ENCODE measurements at places on chromosomes 11 and 22. TPM values are rescaled to one million over a fixed set of nuclear protein-coding genes. Genes with fewer than 3 reads are reported as not detected.

DNA sequence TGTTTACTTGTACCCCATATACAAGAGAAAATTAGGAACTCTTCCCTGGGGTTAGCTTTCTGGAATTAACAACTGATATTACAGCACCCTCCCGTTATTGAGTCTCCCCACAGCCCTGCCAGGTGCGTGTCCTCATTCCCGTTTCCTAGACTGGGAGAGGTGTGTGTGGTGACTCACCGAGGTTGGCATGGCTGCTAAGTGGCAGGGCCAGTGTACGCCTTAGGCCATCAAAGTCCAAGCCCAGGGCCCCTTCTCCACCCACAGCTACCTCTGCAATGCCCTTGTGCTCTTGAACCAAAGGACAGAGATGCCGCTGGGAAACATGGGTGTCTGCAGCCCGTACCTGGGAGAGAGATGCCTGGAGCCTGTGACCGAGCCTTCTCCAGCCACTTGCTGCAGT, 12.3 kb downstream of the IFT27 start:
- peak; percentile 38 for DNase-seq

DNA sequence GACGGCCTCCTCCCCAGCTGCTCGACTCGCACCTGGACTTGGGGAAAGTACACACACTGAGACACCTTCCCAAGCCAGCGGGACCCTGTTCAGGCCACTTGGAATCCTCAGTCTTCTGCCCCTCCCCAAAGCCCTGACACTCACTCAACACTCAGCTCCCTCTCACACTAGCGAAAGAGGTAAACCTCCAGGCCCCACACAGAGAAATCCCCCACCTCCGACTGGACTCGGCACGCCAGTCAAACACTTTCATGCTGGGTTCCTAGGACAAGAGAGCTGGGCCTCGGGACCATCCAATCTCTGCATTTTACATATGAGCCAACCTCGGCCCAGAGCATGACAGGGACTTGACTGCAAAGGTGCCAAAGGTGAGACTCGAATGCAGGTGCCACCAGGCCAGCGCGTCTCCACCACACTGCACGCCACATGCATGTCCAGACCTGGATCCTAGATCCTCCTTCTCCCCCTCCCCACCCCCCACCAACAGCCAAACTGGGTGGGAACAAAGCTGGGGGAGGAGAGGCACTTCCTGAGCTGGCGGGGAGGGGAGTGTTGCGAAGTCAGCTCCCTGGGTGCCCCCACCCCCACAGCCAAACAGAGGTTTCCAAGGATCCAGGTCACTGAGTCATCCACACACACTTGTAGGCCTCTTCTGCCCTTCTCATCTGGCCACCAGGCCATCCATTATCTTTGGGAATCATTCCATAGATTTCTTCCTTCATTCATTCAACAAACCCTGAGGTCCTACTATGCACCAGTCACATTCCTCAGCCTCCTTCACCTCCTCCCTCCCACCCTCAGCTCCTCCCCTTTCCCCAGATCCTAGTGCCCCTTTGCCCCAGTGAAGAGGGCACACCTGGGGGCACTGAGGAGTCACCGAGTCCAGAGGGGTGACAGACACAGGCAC, 10.7 kb upstream of the CD5 start:
- DNase-seq: no peak

- DNase-seq: no peak
Measured at GRCh38 chr11:75759832-75760231, 8.7 kb upstream of the DGAT2 start.

GRCh38 chr11:87878373-87878825, 296.8 kb downstream of the RAB38 start:
- no peak for DNase-seq

DNA sequence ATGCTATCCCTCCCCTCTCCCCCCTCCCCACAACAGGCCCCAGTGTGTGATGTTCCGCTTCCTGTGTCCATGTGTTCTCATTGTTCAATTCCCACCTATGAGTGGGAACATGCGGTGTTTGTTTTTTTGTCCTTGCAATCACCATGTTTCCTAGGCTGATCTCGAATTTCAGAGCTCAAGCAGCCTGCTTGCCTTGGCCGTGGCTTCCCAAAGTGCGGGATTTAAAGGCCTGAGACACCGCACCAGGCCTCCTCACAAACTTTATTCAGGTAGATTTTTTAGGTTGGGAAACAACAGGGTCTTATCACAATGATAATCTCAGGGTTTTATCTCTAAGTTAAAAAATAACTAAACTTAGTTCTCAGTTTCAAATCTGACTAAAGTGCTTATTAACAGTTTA, 125.4 kb downstream of the LUZP2 start:
- DNase-seq: no peak

BCO2 gene
- total RNA-seq: 15.6 TPM

GRCh38 chr11:120710354-120711131, 199.0 kb downstream of the GRIK4 start:
- DNase-seq: peak; percentile 88

GRCh38 chr11:10639350-10639749, 54.2 kb downstream of the IRAG1 start:
- DNase-seq: no peak

- no peak for DNase-seq
Measured at GRCh38 chr11:58394195-58394594, 12.5 kb downstream of the OR5B3 start.

GRCh38 chr11:62958547-62959421, 26.0 kb downstream of the SLC22A6 start:
- peak; percentile 59 for DNase-seq

DNA sequence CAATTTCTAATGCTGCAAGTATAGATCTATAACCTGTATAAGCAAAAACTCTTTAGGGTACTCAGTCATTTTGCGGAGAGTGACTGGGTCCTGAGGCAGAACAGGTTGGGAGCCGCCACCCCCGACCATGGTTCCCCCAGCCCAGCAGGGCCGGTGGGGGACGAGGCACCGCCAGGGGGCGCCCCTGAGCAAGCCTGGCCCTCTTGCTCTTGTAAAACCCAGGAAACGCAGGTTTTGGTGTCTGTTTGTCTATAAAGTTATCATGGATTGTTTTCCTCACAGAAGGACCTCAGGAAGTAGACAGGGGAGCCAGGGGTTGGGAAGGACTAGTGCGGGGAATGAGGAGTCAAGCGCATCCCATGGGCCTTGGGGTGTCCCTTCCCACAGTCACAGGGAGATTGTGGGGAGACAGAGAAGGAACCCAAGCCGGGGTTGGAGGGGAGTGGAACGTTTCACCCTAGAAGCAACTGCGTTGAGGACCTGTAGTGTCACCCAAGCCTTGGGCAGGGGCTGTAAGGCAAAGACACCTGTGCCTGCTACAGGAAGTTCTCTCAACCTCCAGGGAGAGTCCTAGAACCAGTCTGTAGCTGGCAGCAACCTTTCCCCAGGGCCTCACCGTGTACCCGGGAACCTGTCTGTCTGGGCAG, 26.4 kb downstream of the KCTD17 start:
- DNase-seq: peak; percentile 74

GRCh38 chr11:121206810-121207209, 85.8 kb upstream of the SC5D start:
- no peak for DNase-seq

GRCh38 chr22:30867746-30868662, 100.6 kb downstream of the MORC2 start:
- DNase-seq: peak; percentile 47

GRCh38 chr22:50526834-50527801, 1.7 kb upstream of the SCO2 start:
- DNase-seq: peak; percentile 79

- DNase-seq: no peak
Measured at GRCh38 chr11:91178366-91178765, 955.5 kb upstream of the CHORDC1 start.

DNA sequence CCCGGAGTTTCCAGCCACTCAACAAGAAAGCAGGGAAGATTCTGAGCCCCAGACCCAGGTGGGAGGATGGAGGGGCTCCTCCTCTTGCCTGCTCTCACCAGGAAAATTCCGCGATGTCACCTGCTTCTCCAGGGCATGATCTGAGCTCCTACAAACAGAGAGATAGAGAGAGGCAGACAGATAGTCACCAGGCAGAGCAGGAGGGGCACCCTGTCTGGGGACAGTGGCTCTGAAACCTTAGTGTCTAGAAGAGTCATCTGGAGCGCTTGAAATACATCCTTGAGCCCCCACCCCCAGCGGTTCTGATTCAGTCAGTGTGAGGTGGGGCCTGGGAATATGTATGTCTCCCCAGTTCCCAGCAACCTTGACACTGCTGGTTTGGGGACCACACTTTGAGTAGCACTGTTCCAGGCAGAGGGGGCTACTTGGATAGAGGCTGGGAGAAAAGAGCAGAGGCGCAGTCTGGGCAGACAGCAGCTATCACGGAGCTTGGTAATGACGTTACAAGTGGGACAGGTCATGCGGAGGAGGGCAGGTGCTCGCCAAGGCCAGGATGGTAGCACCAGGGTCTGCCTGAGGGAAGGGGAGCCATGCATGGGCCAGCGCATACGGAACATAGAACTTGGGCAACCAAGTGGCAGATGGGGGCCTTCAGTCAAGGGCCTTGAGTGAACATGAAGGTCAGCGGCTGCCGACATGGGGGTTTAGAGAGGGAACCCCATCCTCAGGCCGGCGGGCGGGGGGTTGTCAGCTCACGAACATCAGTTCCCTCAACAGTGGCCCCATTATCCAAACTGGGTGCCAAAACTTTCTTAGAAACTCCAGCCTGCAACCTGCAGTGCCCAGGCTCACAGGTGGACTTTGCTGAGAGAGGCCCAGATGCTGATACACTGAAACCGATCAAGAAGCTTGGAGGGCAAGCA, 60.9 kb upstream of the MYEOV start:
- DNase-seq: peak; percentile 37

DNA sequence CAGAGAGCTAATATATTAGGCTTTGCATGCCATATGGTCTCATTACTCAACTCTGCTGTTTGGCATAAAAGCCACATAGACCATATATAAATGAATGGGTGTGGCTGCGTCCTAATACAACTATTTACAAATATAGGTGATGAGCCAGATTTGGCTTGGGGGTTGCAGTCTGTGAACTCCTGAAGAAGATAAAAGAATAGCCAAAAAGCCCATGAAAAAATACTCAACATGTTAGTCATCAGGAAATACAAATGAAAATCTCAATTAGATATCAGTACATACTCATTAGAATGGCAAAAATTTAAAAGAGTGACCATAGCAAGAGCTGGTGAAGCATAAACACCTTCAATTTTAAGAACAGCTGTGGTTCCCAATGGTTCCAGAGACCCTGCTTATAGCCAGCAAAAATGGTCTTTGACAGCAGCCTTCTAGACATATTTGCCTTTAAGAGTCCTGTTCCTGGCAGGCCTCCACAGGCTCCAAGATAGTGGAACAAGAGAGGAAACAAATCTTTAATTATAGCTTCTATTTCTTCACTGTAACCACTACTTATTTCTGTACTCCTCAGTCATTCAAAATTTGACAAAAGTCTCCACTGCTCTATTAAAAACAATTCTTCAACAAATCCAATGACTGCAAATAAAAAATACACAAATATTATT, 16.1 kb downstream of the C2CD3 start:
- DNase-seq: no peak

THRSP gene
- 39.4 TPM for total RNA-seq

DNA sequence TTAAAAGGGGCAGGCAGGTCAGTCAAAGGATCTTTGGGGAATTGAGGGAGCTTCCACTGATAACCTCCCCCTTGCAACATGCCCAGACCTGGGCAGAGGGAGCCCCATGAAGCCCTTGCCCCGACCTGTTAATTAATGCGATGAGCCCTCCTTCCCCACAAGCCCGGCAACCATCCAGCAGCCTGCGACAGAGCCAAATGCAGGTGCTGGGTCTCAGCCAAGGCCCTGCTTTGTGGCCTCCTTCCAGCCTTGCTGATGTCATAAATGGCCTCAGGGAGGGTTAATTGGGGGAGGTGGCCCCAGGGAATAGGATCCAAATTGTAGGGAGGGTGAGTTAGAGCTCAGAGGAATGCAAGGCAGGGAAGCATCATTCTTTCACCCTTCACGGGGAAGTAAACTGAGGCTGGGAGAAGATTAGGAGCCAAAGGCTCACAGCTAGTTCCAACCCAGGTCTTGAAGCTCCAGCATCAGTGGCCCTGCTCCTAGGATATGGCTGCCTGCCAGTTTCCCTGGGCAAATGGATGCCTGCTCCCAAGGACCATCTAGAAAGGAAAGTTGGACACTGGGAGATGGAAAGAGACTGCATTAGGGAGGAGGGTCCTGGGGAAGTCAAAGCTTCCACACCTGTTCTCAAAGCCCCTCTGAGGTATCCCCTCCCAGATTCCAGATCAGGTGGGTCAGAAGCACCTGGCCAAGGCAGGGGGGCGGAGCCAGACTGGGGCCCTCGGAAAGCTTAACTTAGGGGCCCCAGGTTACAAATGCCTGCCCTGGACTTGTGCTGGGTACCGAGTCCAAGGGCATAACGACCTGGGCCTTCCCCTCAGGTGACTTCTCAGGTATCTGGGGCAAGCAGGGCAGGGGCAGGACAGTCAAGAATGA, 34.1 kb downstream of the LMO1 start:
- DNase-seq: no peak

CD6 gene
- 2.5 TPM for total RNA-seq

TIMP3 gene
- total RNA-seq: 560 TPM

SLC5A1 gene
- not detected for total RNA-seq

SYNGR1 gene
- total RNA-seq: 52.9 TPM

- no peak for DNase-seq
Measured at GRCh38 chr22:23904573-23905254, 10.5 kb downstream of the MIF start.

CASP5 gene
- 0.76 TPM for total RNA-seq

DNA sequence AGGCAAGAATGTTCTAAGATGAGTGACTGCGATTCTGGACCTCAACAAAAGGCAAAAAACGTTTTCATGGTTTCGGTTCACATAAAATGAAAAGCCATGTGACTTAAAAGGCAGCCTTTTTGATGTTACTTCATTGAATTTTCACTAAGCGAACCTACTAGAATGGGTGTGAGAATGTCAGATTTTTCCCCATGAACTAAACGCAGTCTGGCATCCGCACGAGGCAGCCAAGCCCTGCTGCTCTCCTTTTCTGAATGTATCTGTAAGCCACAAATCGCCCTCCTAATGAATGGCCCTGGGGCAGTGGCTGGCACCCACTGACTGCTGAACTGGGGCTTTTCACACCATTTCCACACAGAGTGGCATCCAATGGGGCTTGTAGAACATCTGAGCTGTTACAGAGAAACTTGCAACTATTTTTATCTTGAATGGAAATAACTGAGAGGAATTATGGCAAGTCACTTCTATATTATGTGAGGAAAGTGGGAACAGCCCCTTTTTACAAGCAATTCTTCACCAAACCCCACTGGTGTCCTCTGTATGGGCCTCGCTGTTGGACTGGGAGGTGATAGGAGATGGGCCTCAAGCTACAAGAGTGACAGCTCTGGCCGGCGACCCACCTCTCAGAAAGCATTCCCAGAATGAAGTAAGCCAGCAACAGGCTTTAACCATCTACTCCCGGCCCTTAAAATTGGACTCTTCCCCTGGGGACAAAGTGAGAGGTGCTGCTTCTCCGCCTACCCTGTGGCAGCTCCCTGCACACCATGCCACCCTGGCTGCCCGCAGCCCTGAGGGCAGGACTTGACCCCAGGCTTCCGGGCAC, 29.4 kb downstream of the PPP2R1B start:
- DNase-seq: no peak
